ENCODE measurements at places on chromosomes 12 and 14. TPM values are rescaled to one million over a fixed set of nuclear protein-coding genes. Genes with fewer than 3 reads are reported as not detected.

Gene MYL2
- total RNA-seq, result not detected

Gene KRT83
- 0.08 TPM for total RNA-seq

Gene ASB8
- 21.0 TPM for total RNA-seq

Gene PPFIA2
- total RNA-seq, result 3.2 TPM

Gene ACSS3
- total RNA-seq, result 12.5 TPM

Gene HOXC6
- total RNA-seq, result 2.7 TPM

Gene HOXC13
- 6.0 TPM for total RNA-seq

Gene GPRC5D
- total RNA-seq, result not detected

Gene ADIPOR2
- 36.4 TPM for total RNA-seq

Gene ZNF891
- total RNA-seq, result 1.4 TPM

Gene PLEK2
- not detected for total RNA-seq

Gene FRMD6
- total RNA-seq, result 61.6 TPM
